ENCODE measurements at places on chromosomes 7 and 10. TPM values are rescaled to one million over a fixed set of nuclear protein-coding genes. Genes with fewer than 3 reads are reported as not detected.

DNA sequence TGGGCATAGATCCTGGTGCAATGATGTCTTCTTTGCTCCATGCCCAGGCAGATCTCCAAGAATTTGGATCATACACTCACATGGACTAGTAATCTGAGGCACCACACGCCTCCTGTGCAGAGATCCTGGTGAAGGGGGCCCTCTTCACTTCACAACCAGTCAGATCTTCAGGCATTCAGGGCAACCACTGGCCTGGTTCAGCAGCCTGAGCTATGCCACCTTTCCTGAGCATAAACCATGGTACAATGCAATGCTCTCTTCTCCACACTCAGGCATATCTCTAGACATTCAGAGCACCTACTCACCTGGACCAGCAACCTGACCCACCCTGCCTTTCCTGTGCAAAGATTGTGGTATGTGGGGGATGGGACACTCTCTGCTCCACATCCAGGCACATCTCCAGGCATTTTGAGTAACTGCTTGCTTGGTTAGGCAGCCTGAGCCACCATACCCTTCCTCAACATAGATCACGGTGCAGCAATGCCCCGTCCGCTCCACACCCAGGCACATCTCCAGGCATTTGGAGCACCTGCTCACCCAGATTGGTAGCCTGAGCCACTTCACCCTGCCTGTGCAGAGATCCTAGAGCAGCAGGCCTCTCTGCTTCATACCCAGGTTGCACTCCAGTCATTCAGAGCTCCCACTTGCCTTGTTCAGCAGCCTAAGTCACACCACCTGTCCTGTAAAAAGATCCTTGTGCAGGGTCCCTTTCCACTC, 532.2 kb upstream of the STEAP1 start:
- H3K4me1 ChIP-seq = peaks cover 19% of the 10 kb centered on the region
- H3K36me3 ChIP-seq = peaks cover 1% of the 10 kb centered on the region
- H3K27me3 ChIP-seq = peaks cover 7% of the 10 kb centered on the region
- DNase-seq = no peak
- peak overlapping the region; percentile 69 for H3K27ac ChIP-seq
- no peak overlapping the region for H3K4me3 ChIP-seq

GRCh38 chr10:53754596-53755250, 982.1 kb upstream of the MBL2 start:
- H3K4me3 ChIP-seq = no peak overlapping the region
- no peaks in the 10 kb centered on the region for H3K36me3 ChIP-seq
- DNase-seq = no peak
- H3K27ac ChIP-seq = no peak overlapping the region
- H3K27me3 ChIP-seq = no peaks in the 10 kb centered on the region

DNA sequence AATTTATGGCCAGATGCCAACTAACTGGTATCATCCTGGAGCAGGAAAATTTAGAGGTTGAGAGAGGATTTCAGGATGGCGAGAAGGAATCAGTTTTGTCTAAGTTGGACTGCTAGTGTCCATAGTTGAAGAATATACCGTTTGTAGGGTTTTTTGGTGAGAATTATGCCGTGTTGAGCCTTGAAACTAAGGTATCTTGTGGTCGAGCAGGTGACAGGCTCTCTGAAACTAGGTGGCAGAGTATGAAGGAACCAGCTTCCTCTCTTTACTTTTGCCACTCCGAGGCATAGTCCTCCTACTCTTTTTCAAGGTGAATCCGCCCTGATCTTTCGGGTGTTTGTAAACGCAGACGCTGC, 9.7 kb downstream of the MDFIC start:
- H3K27me3 ChIP-seq = no peaks in the 10 kb centered on the region
- H3K4me1 ChIP-seq = peaks cover 14% of the 10 kb centered on the region
- peaks cover 22% of the 10 kb centered on the region for H3K36me3 ChIP-seq
- DNase-seq = no peak
- H3K27ac ChIP-seq = peak overlapping the region; percentile 79
- H3K4me3 ChIP-seq = peak overlapping the region; percentile 79

- H3K4me3 ChIP-seq = no peak overlapping the region
- no peaks in the 10 kb centered on the region for H3K36me3 ChIP-seq
- no peak for DNase-seq
- H3K4me1 ChIP-seq = no peaks in the 10 kb centered on the region
- no peaks in the 10 kb centered on the region for H3K27me3 ChIP-seq
Observed at GRCh38 chr10:130226012-130226411, 89.8 kb downstream of the GLRX3 start.

DNA sequence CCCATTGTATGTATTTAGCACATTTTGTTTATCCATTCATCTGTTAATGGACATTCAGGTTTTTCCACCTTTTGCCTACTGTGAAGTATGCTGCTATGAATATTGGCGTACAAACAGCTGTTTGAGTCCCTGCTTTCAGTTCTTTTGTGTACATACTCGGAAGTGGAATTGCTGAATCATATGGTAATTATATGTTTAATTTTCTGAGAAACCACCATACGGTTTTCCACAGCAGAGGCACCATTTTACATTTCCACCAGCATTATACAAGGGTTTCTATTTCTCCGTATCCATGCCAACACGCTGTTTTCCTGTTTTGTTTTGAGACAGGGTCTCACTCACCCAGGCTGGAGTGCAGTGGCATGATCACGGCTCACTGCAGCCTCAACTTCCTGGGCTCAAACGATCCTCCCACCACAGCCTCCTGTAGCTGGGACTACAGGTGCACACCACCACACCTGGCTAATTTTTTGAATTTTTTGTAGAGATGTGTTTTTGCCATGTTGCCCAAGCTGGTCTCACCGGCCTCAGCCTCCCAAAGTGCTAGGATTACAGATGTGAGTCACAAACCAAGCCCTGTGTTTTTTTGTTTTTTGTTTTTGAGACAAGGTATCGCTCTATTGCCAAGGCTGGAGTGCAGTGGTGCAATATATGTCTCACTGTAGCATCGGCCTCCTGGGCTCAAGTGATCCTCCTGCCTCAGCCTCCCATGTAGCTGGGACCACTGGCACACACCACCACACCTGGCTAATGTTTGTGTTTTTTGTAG, 22.1 kb upstream of the FBXW4 start:
- no peak for DNase-seq
- H3K27ac ChIP-seq = no peak overlapping the region
- H3K36me3 ChIP-seq = no peaks in the 10 kb centered on the region
- H3K4me1 ChIP-seq = peaks cover 6% of the 10 kb centered on the region

The MCM7 gene
- 307 TPM for total RNA-seq
